ENCODE measurements at places on chromosomes 7 and 10.

DNA sequence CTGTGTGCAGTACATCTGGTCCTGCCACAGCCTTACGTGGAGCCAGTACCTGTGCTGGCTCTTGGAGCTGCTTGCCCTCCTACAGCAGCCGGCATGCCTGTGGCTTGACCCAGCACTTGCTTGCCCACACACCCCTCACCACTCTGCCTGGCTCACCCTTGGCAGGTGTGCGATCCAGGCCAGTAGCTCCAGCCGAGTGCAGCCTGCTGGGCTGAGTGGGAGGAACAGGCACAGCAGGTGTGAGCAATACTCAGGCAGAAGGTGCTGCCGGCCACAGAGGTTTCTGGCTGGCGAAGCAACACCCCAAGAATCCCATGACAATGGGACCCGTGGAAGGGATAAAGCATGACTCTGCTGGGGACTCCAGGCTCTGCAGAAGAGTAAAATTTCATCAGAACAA, 173.5 kb upstream of the ADCY1 start:
- no peak for DNase-seq

DNA sequence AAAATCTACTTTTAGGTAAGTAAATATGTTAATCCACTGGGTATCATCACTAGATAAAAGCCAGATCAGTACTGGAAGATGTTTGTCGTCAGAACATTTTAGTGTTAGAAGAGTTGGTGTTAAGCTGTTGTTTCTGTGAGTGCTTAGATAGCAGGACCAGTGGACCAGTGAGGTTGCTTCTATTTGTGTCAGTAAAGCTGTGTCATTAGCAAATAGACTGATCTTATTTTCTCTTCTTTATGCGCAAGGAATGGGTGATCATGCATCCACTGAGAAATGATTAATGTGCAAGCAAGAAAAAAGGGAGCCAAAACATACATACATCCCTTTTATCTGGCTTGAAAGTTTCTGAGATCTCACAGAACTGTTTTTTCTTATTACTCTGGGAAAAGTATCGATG, 42.6 kb downstream of the EXOC4 start:
- no peak for DNase-seq

DNA sequence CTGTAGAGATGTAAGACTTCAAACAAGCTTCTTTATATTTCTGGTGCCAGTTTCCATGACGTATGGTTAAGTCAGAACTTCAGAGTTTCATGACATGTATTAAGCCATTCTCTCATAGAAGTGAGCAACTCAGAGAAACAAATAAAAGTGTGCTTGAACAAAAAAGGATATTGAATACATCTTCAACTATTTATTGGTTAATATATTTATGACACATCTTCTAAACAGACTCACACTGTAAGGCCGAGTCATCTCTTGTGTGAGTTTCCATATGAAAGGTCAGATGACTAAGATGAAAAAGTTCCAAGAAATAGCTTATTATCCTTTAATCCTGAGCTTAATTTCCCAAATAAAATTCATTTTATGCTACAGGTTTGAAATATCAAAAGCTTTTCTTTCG, 105.5 kb upstream of the CSTF2T start:
- DNase-seq = no peak

- no peak for DNase-seq
Observed at GRCh38 chr10:11407939-11408338, 203.5 kb downstream of the USP6NL start.
